Muscle of arm (tissue), 14 donors: ENCODE measurements at places on chromosomes 4 and X. TPM values are rescaled to one million over a fixed set of nuclear protein-coding genes. Genes with fewer than 3 reads are reported as not detected.
A peak's percentile ranks its signal among the peaks of the same experiment; 100 is the strongest.

DNA sequence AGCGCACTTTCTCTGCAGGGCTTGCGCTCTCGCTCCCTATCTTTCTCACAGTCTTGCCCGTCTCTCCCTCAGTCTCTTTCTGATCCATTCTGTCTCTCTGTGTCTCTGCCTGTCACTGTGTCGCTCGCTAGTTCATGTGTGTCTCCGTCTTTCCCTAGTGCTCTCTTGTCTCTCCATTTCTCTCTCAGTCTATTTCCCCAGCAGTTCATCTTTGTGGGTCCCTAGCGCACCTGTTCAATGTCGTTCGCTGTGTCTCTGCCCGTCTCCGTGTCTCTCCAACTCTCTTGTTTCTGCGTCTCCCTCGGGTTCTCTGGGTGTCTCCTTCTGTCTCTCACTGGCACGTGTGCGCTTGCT lies 1.5 kb downstream of the GPR101 start:
- DNase-seq = no peak

DNA sequence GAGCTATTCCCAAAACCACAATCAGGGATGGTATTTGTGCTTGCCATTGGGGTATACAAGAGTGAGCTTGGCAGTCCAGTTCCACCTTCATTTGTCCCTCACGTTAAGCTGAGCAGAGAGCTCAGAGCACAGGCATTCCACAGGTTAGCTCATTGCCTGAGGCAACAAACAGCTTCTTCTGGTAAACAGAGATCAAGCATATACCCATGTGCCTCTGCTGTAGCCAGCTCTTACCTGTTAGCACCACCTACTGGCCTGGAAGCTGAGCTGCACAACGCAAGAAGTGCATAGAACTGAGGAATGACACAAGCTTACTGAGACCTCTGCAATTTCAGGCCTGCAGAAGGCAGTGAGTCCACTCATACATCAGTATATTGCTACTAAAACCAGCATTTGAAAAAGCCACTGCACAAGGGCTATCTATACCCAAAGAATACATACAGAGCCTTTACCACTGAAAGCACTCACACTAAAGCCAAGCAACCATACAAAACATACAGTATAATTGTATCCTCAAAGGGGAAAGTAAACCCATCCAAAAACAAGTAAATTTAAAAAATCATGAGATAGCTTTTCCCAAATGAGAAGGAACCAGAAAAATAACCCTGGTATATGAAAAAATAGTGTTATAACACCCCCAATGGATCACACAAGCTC lies 258.3 kb upstream of the GABRA2 start:
- DNase-seq = no peak

DNA sequence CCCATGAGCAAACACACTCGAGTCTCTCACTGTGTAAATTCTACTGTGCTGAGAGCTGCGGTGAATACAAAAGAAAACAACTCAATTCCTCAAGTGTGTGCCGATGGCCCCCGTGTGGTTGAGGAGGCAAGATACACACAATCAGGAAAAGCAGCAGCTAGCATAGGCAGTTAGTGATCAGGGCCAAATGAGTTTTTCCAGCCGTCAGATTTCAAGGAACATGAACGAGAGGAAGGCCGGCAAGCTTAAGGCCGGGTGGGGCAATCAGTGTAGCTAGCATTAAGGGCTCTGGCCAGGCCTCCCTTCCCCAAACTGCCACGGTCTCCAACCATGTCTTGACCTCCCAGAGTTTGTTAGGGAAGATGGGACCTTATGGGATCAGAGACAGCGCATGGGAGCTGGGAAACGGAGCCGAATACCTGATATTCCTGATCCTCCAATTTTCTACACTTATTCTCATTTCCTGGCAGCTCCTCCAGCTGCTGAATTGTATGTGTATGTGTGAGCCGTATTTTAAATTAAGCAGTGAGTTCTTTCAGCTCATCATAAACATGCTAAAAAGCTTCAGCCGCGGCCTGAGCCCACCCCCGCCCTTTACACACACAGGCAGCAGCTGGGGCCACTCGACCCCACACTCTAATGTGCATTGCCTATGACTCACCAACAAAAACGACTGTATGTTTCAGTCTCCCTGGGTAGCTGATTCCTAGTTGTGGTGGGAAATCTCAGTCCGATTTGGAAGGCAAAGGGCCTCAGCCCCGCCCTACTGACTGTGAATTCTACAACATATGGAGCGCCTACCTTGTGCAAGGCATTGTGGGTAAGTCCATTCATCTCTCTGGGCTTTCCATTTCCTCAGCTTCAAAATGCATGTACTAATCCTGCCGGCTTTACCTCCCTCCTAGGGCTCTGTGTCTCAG lies 59.9 kb downstream of the RTL9 start:
- peak; percentile 65 for DNase-seq

Gene GPRASP1
- 12.8 TPM for polyA plus RNA-seq

Gene SLC25A53
- polyA plus RNA-seq = 6.2 TPM

Gene ZAR1
- not detected for polyA plus RNA-seq

Gene P2RY10
- polyA plus RNA-seq = 0.94 TPM

Gene SORCS2
- 10.9 TPM for polyA plus RNA-seq
